ACHN (cell line): ENCODE measurements at places on chromosomes 13 and 19.

GRCh38 chr13:21208652-21209154, 32.2 kb downstream of the MRPL57 start:
- no peak for DNase-seq

DNA sequence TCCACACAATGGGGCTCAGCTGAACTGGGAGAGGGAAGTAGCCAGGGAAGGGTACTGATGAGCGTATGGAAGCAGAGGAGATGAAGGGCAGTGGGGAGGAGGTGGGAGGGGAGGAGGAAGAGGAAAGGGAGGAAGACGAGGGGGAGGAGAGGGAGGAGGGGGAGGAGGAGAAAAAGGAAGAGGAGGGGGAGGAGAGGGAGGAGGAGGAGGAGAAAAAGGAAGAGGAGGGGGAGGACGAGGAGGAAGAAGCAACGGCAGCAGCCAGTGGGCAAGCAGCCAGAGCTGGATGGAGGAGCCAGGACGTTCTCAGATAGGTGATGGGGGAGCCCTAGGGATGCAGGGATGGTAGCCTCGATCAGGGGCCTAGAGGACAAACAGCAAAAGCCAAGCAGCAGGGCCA, 5.6 kb downstream of the CERS4 start:
- no peak for DNase-seq

DNA sequence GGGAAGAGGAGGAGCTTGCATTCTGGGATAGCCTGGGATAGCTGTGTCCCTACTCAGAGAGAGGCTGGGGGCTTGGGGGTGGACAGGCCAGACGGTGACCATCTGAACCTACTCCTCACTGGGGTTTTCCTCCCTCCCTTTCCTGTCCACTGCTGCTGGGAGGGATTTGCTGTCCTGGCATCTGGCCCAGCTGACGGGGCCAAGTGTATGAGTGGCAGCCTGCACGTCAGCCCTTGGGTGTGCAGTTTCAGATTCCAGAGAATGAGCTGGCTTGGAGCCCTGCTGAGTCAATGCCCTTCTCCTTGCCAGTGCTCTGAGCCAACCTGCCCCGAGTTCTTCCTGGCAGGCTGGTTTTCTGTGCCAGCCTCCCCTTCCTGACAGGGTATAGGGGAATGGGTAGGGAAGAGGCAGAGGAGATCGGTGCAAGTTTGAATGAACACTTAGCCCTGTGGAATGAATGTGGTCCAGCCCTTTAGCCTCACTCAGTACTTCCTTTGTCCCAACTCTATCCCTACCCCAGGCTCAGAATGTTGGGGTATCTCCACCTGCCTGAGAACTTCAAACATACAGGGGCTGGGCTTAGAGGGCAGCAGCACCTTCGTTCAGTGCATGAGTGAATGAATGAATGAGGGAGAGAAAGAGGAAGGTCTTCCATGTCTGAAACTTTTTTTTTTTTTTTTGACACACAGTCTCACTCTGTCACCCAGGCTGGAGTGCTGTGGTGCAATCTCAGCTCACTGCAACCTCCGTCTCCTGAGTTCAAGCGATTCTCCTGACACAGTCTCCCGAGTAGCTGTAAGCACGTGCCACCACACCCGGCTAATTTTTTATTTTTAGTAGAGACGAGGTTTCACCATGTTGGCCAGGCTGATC, 1.8 kb upstream of the ANGPTL4 start:
- DNase-seq, result peak; percentile 98

- DNase-seq, result no peak
Observed at GRCh38 chr13:24282256-24282655, 27.1 kb upstream of the C1QTNF9 start.

GRCh38 chr13:64223016-64223415, 2807.4 kb upstream of the PCDH20 start:
- DNase-seq, result no peak
